ENCODE measurements at places on chromosomes 1 and 21.

DNA sequence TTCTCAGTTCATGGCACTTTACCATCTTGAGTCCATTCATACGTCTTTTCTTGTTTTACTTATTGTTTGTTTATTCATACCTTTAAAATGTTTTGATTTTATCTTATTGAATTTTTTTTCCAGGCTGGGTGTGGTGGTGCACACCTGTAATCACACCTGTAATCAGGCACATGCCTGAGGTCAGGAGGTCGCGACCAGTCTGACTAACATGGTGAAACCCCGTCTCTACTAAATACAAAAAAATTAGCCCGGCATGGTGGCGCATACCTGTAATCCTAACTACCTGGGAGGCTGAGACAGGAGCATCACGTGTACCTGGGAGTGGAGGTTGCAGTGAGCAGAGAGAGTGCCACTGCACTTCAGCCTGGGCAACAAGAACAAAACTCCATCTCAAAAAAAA, 104.1 kb upstream of the MROH9 start:
- no peak for DNase-seq

DNA sequence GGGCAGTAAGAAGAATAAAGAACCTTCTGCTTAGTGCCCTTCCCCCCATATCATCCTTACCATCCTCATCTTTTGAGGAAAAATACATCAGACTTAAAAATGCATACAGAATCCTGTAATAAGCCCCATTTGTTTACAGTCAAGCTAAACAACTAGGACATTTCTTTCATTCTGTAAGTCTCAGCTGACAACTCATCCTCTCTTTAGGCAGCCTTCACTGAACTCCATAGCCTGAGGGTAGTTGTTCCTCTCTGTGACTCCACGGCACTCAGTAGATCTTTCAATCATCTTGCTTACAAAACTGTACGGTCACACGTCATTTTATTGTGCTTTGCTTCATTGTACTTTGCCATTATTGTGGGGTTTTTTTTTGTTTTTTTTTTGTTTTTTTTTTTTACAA, 82.5 kb downstream of the NRIP1 start:
- no peak for DNase-seq

GRCh38 chr1:221840511-221841243, 98.8 kb upstream of the DUSP10 start:
- no peak for DNase-seq

- DNase-seq, result no peak
These were observed 32.8 kb upstream of the S1PR1 start for GRCh38 chr1:101203820-101204540.

GRCh38 chr1:197486946-197487345, 218.9 kb downstream of the CRB1 start:
- no peak for DNase-seq

DNA sequence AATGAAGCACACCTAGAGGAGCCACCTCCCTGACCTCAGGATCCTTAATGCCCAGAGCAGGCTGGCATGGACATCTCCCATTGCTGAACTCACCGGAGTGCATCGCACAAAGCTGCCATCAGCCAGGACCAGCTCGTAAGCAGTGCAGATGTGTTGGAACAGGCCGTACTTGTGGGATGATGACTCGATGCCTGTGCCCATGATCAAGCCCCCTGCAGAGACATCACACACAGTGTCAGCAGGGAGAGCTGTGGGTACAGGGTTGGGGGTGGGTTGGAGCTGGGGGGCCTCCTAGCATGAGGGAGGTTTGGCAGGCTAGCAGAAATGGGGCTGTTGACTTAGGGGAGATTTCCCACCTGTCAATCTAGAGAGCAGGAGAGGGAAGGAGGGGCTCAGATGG, 12.0 kb downstream of the DHCR24 start:
- no peak for DNase-seq

GRCh38 chr1:184509105-184509504, 122.3 kb downstream of the C1orf21 start:
- no peak for DNase-seq

- no peak for DNase-seq
These were observed 71.0 kb upstream of the WDR26 start for GRCh38 chr1:224505454-224506093.

- no peak for DNase-seq
These were observed 77.5 kb downstream of the DNTTIP2 start for GRCh38 chr1:93801471-93801870.

All from CD8-positive, alpha-beta memory T cell (primary cell).